Stimulated activated CD8-positive, alpha-beta memory T cell treated with anti-CD3 and anti-CD28 coated beads, Interleukin-7, amount 100 ng/mL, for 24 hours (primary cell): ENCODE measurements at places on chromosomes 6 and 20.

DNA sequence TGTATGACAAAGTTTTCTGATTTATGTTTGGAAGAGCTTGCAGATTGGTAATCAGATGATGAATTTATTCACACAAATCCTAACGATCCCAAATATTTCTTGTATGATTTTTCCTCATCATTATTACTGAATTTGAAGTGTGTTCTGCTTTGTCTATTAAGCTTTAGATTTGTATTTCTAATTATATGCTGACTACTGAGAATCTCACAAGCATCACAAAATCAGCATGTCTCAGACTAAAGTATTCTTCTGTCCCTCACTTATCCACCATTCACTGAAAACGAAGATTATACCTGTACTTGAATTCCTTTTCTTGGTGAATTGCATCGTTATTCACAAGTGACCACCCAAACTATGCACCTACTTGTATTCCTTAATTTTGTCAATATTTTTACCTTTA lies 796.3 kb upstream of the MAP3K7 start:
- no peak for DNase-seq

GRCh38 chr6:130190701-130191690 lies 31.8 kb downstream of the SAMD3 start:
- no peak for DNase-seq

- no peak for DNase-seq
Observed at GRCh38 chr6:41049521-41049920, 3.5 kb upstream of the APOBEC2 start.

GRCh38 chr6:135667691-135668455 lies 170.3 kb upstream of the AHI1 start:
- no peak for DNase-seq

DNA sequence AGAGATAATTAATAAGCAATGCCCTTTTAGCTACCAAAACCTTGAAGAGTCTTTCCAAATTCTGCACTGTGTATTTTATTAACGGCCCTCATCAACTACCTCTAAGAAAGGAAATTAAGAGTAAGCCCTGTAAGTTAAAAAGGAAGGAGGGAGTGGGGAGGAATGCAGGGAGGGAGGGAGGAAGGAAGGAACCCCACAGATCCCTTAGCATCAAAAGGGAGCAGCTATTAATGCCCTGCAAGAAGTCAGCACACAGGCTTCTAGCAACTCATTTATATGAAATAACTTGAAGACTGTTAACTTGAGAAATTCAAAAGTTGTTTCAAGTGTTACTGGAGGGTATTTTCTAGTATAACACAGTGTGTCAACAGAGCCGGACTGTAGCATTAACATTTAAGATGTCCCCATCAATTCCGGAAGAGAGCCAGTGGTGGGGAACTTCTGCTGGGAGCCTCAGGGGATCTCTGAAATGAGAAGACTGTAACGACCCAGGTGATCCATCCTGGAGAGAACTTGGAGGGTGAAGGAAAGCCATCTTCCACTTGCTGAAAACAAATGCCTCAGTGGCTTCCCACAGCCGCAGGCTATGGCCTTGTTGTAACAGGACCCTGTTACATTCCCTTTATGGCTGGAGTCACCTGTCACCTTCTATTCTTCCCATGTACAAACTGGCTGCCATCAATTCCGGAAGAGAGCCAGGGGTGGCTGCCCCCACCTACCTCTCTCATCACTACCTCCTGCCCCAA lies 33.2 kb downstream of the SLC22A23 start:
- no peak for DNase-seq

GRCh38 chr6:34243901-34244884 lies 4.6 kb downstream of the SMIM29 start:
- peak; percentile 50 for DNase-seq
